NCI-H774 (cell line): ENCODE measurements at places on chromosomes 3 and 15.

- DNase-seq = no peak
Measured at GRCh38 chr3:167484551-167484950, 10.7 kb upstream of the SERPINI2 start.

DNA sequence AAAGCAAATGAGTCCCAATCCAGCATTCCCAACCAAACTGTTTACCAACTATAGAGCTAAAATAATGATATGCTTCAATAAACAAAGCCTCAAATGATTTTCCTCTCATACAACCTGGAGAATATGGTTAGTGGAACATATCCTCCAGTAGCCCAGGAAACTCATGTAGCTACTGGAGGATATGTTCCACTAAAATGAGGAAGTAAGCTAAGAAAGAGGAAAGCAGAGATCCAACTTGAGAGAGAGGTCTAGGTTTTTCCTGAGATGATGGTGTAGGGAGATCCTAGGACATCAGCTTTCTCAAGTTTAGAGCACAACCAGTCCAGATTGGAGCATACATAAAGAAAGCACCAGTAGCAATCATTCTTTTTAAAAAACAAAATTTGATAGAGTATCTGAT, 44.6 kb upstream of the SLC4A7 start:
- no peak for DNase-seq

GRCh38 chr3:39166932-39167532, 13.6 kb upstream of the CSRNP1 start:
- no peak for DNase-seq

DNA sequence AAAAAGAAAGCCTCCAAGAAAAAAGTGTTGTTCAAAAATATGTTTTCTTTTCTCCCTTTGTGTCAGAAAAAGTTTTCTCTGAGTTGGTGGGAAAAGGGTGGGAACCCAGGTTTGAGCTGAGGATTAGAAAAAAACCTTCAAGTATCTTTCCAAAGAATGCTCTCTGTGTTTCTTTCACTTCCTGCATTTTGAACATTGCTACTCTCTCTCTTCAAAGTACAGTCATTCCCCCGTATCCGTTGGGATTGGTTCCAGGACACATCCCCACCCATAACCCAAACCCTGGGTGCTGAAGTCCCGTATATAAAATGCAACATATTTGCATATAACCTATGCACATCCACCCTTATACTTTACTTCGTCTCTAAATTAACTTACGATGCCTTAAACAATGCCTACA, 139.6 kb downstream of the TMCO5A start:
- no peak for DNase-seq

DNA sequence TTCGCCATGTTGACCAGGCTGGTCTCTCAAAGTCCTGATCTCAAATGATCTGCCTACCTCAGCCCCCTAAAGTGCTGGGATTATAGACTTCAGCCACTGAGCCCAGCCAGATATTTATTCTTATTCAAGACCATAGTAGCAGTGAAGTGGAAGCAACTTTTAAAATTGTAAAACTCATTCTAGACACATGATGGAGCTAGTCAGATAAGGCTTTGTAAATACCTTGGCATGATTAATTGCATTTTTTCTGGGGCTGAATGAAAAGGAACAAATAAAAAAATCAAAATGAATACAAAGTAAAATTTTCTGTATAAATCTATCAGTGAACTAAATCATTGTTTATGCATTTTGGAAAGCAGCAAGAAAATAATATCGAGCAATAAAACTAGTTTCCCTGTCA, 4.1 kb upstream of the MYO1E start:
- DNase-seq = no peak

DNA sequence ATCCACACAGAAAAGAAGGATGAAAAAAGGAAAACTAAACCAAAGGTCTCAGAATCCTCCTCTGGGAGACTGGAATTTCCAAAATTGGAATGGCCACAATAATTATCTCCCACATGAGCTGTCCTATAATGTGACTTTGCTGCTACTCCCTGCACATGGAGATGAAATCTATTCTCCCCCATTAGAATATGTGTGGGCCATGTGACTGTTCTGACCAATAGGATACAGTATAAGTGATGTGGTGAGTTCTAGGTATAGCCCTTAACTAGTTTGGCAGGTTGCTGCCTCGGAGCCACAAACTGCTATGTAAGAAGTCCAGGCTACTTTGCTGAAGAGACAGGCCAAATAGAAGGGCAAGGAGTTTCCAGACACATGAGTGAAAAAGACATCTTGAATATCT, 5.2 kb downstream of the TRIM59 start:
- DNase-seq = no peak

DNA sequence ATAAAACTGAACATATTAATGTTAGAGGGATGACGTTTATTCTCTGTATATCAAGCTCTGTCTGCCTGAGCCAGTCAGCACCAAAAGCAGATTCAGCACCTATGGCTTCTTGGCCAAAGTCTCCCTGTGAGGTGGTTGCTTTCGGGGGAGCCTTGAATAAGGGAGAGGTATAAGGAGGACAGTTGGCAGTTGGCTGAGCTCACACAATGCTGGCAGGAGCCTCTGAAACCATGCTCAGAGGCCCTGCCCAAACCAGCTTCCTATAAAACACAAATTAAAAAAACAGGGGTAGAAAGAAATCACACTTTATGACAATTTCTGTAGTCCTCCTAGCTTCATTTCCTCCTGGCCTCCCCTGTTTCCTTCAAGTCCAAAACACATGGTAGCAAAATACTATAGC, 18.8 kb downstream of the ARHGEF3 start:
- no peak for DNase-seq

DNA sequence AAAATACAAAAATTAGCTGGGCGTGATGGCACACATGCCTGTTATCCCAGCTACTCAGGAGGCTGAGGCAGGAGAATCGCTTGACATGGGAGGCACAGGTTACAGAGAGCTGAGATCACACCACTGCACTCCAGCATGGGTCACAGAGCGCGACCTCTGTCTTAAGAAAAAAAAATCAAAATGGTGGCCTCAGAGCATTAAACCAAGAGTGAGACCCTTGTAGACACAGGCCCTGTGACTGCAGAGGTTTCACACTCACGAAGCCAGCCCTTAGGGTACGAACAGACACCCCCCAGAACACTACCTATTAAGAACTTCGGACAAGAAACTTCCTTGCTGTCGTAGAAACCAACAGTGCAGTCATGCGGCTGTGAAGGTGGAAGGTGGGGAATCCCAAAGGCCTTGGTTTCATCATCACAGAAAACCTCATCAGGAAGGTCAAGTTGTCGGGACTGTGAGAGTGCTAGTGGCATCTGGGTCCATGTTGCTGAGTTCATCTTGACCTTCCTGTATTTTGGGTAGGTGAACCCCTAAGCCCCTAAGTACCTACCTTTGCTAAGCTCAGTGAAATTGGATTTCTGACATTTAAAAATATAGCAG, 4.8 kb upstream of the PDE8A start:
- no peak for DNase-seq

GRCh38 chr15:94477913-94478553, 246.7 kb downstream of the MCTP2 start:
- DNase-seq = no peak

DNA sequence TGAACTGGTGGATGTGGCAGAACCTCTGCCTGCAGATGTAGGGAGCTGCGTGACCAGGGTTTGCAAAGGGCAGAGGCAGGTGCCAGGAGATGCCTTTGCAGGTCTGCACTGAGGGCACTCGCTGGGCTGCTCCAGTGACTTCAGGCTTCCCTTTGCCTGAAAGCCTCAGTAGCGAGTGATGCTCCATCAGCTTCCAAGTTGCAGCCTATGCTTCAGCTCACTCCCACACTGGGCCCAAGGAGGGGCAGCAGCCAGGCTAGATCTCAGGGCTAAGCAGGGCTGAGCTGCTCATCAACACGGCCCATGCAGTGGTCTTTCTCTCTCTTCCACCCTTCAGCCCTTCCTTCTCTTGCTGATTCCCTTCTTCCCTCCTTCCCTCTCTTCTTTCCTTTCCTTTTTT, 78.3 kb upstream of the RGMA start:
- DNase-seq = no peak

DNA sequence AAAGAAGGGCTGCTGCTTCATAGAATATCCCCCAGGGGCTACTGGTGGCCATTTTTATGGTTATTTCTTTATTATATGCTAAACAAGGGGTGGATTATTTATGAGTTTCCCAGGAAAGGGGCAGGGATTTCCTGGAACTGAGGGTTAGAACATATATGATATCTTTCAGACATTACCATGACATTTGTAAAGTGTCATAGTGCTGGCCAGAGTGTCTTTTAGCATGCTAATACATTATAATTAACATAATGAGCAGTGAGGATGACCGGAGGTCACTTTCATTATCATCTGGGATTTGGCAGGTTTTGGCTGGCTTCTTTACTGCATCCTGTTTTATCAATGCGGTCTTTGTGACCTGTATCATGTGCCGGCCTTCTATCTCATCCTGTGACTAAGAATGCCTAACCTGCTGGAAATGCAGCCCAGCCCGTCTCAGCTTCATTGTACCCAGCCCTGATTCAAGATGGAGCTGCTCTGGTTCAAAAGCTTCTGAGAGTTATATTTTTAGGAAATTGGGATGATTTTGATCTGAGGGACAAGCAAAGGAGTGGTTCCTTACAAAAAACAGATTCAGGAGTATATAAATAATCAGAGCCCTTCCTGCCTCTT, 9.1 kb upstream of the ZBTB20 start:
- no peak for DNase-seq

- peak; percentile 62 for DNase-seq
Measured at GRCh38 chr3:128152419-128153155, 694 bp upstream of the EEFSEC start.

DNA sequence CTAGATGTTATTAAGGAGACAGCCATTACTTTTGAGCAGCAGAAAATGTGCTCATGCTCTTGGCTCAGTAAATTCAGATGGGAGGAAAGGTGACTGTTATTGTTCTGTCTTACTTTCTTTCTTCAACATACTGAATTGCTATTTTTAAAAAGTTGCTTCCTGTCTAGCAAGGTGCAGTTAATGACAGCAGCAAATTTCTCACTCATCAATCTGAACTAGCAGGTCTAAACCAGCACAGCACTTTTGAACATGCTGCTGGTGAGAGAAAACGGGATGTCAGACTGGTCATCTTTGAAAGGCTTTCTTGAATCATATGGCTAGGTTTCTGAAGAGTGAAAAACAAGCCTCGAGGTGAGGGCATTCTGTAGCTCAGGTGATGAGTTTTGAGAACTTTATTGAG, 384.7 kb downstream of the MFSD1 start:
- DNase-seq = no peak

- no peak for DNase-seq
Measured at GRCh38 chr3:17581421-17582080, 160.9 kb downstream of the TBC1D5 start.

DNA sequence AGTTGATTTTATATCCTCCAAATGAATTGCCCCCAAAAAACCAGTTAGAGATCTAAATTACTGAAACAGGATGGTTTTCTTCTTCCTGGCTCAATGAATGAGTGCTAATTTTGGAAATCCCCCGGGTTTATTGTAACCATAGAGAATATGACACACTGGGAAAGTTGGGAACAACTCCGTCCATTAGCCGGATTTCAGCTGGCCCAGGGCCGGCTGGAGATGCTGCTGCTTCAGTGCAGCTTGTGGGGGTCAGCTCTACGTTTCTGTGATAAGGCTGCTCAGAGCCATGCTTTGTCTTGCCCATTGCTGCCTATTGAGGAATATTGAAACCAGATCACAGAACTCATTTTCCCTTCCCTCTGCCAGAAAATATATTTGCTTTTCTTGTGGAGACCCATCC, 20.3 kb downstream of the GYG1 start:
- DNase-seq = no peak

GRCh38 chr15:25739687-25740121, 123.4 kb downstream of the ATP10A start:
- DNase-seq = no peak

DNA sequence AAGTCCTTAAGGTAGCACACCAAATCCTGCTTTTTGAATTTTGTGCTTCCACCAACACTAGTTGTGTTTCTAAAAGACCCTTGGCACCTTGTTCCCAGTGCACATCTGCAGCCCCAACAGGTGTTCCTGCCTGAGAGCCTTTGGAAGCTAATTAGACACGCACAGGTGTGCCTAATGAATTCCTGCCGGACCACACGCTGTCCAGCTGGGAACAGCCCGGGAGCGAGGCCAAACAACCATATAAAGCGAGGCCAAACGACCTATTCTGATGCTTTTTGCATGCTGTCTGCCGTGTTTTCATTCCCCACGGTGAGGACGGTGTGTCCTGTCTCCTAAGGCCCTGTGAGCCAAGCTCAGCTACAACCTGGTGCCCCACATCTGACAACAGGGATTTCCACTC, 99.5 kb downstream of the ATG7 start:
- peak; percentile 58 for DNase-seq

DNA sequence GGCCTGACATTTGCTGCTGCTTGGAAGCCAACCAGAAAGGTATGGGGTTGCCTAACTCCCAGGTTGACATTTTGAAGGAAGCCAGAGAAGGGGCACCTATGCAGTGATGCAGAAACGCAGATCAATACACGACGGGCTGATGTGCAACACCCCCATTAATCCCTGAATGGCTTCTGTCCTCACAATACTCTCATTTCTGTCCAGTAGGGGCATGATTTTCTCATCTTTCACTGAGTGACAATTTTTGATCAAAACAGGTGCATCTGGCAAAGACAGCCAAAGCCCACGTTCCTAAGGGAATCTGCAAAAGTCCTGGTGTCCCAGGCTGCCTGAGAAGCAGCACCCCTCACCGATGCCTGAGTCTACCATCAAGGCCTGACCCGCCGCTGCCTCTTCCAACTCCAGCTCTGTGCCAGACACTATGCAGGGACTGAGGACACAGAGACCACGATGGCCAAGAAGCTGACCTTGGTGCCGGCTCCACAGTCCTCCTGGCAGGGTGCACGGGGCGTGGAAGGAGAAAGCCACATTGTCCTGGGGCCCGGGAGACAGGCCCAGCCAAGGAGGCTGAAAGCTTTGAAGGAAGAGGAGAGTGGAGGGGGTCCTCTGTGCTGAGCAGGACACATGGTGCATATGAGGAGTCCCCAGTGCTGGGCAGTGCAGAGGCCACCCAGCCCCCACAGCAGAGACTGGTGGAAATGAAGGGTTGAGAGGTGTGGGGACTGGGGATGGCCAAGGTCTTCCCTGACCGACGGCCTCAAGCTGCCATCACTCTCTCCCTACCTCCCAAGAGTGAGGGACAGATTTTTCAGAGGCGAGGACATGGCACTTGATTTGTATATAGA, 159.6 kb downstream of the NUP210 start:
- DNase-seq = no peak

- no peak for DNase-seq
Measured at GRCh38 chr15:43489191-43489590, 3.8 kb downstream of the TP53BP1 start.
